Stimulated activated effector memory CD8-positive, alpha-beta T cell treated with anti-CD3 and anti-CD28 coated beads, Interleukin-12 subunit alpha, Interleukin-12 subunit beta, amount 100 ng/mL, for 72 hours (primary cell): ENCODE measurements at places on chromosomes 13 and 19.

GRCh38 chr19:10643172-10643967 is 10.8 kb upstream of the ILF3 start:
- DNase-seq, result no peak

DNA sequence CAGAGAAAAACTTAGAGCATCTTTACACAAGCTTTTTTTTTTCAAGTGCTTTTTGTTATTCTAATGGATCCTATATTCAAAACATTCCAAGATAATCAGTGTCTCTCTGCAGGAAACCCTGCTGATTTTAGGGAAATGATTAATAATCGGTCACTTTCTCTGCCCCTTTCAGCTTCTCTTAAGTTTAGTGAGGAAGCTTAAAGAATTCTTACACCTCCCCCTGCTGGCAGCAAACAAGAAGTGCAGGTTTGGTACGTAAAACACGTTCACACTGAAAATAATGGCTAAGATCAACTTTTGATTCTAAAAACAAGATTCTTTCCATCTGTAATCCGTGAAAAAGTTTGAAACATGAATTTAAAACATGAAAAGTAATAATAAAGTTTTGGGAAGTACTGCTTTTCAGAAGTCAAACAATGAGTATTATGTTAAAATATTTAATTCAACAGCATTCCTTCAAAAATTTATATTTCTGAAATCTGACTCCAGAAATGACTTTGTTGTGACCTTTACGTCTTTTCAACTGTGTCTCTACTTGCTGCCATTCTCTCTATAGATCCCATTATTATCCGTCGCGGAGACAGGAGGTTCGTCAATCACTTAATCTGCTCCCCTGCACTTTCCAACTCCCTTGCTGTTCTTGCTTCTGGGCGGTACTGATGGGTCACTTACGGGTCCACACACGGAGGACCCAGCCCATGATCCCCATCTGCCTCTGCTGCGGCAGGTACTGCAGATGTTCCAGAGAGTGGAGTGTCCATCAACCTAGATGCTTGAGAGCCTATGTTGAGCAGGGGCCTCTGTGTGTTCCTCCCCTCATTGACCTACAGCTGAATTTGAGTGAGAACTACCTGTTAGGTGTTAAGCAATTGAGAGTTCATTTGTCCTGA is 203.1 kb upstream of the EDNRB start:
- no peak for DNase-seq

DNA sequence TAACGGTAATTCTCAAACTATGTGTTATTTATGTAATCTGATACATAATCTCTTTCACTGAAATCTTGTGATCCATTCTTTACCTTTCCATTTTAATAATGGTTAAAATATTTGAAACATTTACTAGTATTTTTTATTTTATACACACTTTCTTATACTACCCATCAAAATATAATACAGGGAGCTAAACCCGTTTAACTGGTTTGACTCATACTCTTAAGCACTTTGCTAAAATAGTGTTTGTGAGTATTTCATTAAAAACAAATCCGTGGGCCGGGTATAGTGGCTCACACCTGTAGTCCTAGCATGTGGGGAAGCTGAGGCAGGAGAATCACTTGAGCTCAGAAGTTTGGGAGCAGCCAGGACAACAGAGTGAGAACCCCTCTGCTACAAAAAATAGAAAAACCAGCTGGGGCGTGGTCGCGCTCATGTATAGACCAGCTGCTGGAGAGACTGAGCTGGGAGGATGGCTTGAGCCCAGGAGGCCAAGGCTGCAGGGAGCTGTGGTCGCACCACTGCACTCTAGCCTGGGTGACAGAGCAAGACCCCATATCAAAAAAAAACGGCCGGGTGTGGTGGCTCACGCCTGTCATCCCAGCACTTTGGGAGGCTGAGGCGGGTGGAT is 43.8 kb upstream of the DCUN1D2 start:
- no peak for DNase-seq

DNA sequence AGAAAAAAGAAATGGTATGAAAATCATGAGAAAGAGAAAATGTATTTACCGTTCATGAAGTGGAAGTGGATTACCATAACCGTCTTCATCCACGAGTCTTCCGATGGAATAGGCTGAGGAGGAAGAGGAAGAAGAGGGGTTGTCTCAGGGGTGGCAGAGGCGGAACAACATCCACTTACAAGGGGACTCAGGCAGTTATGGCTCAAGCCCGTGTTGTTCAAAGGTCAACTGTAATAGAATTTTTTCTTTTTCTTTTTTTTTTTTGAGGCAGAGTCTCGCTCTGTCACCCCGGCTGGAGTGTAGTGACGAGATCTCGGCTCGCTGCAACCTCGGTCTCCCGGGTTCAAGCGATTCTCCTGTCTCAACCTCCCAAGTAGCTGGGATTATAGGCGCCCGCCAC is 16.9 kb upstream of the ADGRL1 start:
- DNase-seq, result no peak

- no peak for DNase-seq
These were observed 14.9 kb downstream of the HNRNPM start for GRCh38 chr19:8459520-8460270.

DNA sequence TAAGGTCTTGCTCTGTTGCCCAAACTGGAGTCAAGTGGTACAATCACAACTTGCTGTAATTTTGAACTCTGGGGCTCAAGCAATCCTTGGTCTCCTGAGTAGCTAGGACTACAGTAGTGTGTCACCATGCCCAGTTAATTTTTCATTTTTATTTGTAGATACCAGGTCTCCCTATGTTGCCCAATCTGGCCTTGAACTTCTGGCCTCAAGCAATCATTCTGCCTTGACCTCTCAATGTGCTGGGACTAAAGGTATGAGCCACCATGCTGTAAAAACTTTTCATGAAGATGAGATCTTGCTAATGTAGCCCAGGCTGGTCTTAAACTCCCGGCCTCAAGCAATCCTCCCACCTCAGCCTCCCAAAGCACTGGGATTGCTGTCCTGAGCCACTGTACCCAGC is 15.1 kb upstream of the NAA16 start:
- no peak for DNase-seq

- DNase-seq, result no peak
These were observed 16.2 kb upstream of the MED4 start for GRCh38 chr13:48110931-48111721.

- DNase-seq, result no peak
These were observed 32.8 kb downstream of the ATP11A start for GRCh38 chr13:112722433-112723263.

DNA sequence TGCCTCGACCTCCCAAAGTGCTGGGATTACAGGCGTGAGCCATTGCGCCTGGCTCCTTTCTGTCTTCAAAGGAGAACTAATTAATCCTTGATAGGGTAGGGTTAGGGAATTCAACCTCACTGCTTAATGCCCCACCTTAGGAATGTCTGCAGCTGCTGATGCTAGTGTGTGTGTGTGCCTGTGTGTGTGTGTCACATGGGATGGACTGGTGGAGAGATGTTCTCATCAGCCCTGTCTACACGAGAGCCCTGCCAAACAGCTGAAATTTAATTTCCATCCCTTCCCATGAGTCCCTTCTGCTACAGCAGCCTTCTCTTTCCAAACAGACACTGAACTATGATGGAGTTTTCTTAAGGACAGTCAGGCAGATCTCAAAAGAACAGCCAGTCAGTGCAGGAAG is 46.5 kb upstream of the CLDN10 start:
- no peak for DNase-seq

- no peak for DNase-seq
These were observed 1.6 kb downstream of the ADGRE3 start for GRCh38 chr19:14673088-14673487.

GRCh38 chr19:27858981-27859581 is 1353.9 kb downstream of the UQCRFS1 start:
- DNase-seq, result no peak

DNA sequence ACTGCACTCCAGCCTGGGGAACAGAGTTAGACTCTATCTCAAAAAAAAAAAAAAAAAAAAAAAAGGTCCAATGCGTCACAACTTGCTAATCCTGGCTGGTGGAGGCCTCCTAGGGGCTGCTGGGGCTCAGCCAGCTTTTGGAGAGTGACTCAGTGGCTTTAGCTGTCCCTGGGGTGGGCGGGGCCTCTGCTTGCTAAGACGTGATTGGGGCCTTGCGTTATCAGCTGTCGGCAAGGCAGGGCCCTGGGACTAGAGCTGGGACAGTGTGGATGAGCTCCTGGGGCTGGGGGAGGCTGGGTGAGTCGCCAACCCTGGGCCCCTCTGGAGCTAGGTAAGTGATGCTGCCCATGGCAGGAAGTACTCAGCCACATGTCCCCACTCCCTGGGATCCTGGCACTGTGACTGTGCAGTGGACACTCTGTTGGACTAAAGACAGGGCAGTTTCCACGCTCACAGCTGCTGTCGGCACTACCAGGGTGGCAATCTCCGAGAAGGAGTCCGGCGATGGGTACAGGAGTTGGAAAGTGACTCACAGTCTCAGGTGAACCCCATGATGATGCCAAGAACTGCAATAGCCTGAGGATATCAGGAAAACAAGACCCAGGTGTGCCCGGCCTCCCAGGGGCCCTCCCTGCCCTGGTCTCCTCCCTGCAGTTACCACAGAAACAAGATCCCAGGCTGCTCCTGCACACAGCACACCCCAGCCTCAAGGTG is 32.2 kb downstream of the F2RL3 start:
- DNase-seq, result no peak

GRCh38 chr13:103098535-103098934 is 32.3 kb upstream of the SLC10A2 start:
- DNase-seq, result no peak

GRCh38 chr13:109610517-109610916 is 175.9 kb downstream of the IRS2 start:
- no peak for DNase-seq

DNA sequence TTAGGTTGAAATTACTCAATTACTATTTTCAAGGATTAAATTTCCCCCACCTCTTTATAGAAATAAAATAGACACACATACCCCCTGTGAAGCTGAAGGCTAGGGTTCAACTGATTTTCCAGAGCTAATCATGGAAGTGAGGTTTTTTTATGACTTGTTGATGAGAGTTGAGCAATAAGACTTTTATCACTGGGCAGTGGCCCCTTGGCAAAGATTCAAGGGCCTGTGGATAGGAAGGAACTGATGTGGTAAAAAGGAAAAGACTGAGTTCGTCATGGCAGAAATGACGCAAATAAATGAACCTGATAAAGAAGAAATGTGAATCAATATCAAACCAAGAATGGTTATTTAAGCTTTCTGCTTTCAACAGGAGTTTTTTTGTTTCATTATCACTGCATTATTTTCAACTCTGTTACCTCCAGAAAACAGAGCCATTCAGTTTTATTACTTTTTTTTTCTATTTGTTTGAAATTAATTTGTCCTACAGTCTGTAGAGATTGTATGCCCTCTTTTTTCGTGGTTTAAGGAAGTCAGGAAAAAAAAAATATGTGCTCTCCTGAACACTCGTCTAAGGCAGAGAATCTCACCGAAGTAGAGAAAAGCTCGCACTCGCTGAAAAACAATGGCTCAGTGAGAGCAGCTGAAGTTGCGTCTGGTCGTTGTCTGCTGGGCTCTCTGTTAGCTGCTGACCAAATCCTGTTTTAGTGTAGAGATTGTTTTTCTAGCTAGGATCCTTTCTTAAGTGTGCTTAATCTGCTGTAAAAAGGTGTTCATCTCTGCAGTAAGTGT is 38.9 kb downstream of the STOML3 start:
- DNase-seq, result no peak

- no peak for DNase-seq
These were observed 1198.7 kb upstream of the ATXN8OS start for GRCh38 chr13:68908879-68909278.

DNA sequence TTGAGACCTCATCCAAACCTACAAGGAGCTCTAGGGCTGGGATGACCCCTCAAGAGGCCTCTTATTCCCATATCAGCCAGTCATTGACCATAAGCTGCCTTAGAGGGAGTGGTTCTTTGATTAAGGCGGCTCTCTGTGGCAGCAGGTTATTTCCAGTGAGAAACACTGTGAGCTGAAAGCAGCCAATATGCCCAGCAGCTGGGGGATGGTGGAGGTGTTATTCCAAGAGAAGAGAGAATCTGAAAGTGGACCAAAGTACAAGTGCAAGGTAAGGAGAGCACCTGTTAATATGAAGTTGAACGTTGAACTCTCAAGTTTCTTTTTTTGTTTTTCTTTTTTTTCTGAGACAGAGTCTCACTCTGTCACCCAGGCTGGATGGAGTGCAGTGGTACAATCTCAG is 20.2 kb upstream of the FNDC3A start:
- no peak for DNase-seq

DNA sequence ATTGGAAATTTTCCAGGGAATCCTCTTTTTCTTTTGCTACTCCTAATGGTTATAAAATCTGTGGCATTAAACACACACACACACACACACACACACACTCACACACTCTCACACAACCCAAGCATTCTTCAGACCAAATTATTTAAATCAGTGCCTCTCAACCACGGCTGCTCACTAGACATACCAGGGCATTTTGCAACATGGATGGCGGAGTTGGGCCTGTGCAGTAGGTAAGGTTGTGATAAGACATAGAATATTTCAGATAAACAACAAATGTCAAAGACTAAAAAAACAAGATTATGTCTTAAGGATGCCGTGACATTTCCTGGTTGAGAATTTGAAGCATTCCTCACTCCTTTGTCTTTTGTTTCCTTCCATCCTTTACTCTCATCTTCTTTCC is 443.1 kb downstream of the MYO16 start:
- DNase-seq, result no peak

GRCh38 chr13:113500530-113501265 is 10.2 kb upstream of the DCUN1D2 start:
- no peak for DNase-seq

GRCh38 chr19:23286477-23286876 is 36.3 kb upstream of the ZNF724 start:
- no peak for DNase-seq

DNA sequence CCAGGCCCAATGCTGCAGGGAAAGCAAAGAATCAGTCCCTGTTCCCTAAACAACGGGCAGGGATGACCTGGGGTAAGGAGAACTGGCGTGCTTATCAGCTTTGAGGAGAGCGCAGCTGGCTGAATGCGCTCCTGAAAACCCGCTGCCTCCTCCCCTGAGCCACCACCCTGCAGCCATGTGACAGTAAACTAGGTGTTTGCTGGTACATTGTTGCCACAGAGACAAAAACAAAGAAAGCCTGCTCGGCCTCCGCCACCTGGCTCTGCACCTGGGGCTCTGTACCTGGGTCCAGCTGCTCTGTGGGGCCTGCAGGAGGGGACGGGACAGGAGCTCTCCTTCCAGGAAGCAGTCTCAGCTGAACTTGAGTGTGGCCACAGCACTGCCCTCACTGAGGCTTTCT is 21.8 kb downstream of the MCF2L start:
- DNase-seq, result no peak

- peak; percentile 60 for DNase-seq
These were observed 9.8 kb upstream of the ZNF544 start for GRCh38 chr19:58218899-58219298.

DNA sequence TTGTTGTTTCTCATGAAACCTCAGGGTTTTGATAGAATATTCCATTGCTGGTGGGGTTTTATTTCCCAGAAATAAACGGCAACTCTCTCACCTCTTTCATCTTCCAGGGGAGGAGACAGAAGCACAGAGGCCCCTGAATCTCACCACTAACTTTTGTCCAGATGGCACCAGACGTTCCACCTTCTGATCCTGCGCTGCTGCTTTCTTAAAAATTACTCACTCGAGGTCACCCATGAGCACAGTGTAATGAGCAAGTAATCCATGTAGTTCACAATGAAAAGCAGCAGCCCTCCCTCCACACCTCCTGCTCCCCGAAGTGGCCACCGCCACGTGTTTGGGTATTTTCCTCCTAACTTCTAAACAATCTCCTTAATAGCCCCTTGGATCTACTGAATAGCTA is 51.3 kb downstream of the TEX29 start:
- no peak for DNase-seq

GRCh38 chr19:34468409-34468808 is 13.1 kb upstream of the WTIP start:
- no peak for DNase-seq

GRCh38 chr13:48232420-48233045 is 473 bp upstream of the ITM2B start:
- no peak for DNase-seq
